ENCODE measurements at places on chromosomes 1 and 21.
A peak's percentile ranks its signal among the peaks of the same experiment; 100 is the strongest.

GRCh38 chr1:245433561-245433960, 278.8 kb downstream of the KIF26B start:
- DNase-seq, result no peak

- peak; percentile 54 for DNase-seq
Measured at GRCh38 chr1:240349695-240350094, 258.0 kb downstream of the FMN2 start.

DNA sequence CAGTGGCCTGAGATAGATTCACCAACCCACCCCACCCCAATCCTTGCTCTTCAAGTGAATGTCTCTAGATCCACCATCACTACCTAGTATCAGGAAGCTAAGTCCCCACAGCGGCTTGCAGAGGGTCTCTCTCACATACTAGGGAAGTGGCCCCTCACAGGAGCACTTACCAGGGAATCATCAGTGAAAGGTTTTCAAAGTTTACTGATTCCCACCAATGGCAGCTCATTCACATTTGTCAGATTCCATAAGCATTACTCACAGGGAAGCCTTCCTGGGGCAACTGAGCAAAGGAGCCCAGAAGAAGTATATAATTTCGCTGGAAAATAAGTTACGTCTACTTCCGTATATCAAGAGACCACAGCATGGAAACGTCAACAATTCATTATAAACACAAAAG, 120.8 kb downstream of the GREM2 start:
- peak; percentile 39 for DNase-seq

DNA sequence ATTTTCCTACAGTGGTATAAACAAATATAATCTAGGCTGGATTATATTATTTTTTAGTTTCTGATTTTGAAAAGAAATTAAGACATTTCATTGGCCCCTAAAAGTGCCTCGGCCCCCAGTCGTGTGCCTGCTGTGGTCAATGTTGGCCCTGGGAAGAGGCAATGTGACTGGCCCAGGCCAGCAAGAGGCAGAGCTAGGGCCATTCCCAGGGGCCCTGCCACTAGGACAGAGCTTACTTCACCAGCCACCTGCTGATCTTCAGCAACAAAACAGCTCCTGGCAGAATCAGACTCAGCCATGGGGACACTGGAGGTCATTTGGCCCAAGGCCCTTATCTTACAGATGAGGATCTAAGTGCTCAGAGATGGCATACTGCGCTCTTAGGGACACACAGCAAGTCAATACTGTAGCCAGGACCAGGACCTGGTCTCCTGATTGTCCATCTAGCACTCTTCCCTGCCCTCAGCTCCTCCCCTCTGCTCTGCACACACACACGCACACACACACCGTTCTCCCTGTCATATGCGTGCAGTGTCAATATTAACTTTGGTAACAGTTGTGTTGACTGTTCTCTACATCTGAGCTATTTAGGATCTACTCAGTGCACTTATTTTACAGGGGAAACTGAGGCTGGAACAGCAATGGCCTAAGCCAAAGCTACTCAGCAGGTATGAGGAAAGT, 16.6 kb upstream of the KLHDC7A start:
- no peak for DNase-seq

DNA sequence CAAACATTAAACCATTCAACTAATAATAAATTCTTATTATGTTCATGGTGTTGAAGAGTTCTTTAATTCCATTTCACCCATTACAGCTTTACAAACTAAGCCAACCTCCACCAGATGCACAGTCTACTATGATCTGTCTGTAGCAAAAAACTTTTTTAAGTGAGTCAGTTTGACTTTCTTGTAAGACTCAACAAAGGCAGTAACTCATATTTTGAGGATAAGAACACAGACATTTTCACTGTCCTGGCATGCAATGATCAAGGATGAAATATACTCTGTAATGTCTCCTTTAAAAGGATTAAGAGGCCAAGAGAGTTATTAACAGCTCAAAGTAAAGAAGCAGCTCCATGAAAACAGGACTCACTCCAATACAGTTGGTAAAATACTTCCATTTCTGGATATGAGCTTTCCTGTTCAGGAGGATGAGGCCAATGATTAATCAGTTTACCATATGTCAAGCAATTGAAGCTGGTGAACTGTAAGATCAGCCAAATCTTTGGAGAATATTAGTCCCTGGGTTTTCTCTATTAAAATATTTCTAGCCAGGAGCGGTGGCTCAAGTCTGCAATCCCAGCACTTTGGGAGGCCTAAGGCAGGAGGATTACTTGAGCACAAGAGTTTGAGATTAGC, 20.6 kb downstream of the XKR8 start:
- no peak for DNase-seq

DNA sequence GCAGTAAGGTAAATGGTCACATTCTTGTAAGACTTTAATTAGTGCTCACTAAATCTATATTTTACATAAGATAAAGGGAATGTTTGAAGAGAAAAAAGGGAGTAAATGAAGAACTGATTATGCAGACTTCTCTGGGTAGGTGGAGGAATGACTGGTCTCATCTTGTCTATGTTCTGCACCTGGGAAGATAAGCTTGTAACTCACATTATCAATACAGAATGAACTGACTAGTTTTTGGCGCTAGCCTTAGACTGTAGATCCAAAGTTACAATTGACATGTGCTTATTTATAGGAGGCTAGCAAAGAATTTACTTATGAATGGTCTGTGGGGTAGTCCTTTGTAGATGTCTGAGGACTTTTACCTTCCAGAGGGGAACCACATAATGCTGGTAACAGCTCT, 214.9 kb upstream of the RAB4A start:
- DNase-seq, result no peak

DNA sequence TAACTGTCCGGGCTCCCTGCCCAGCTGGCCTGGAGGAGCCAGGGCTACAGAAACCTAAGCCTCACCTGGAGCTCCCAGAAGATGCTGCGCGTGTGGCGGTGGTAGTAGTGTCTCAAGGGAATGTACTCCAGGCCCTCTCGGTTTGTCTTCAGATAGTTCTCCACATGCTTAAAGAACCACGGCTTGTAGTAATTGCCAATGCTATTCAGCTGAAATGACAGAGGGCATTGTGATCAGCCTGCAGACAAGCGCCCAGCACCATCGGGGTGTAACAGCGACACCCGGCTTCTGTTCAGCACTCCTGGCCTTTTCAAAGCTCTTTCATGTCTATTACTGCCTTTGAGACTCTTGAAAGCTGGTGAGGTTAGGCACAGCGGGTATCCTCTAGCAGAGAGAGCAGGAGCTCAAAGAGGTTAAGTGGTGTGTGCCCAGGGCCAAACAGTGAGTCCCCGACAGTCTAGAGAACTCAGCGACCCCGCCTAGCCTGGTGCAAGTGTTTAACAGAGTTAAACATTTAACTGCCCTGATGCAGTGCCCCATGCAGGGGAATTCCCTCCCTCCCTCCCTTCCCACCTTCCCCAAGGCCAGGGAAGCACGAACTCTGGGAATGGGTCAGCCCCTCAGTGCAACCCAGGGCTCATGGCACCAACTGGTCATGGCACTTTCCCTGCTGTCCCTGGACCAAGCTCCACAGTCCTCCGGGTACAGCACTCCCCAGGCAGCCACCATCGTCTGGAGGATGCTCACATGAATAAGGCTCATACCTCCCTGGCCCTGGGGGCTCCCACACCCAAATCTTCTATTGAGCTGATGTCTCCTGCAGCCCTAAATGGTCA, 21.5 kb downstream of the DHCR24 start:
- no peak for DNase-seq

DNA sequence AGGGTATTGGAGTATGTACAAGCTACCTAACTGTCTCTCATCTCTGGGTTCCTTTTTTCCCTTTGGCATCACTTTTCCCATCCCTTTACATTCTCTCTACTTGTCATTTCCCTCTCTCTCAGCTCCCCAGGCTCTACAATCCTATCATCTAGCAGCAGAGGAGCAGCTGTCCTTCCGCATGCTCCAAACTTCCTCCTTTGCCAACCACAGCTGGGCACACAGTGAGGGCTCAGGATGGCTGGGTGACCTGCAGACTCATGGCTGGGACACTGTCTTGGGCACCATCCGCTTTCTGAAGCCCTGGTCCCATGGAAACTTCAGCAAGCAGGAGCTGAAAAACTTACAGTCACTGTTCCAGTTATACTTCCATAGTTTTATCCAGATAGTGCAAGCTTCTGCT, 561 bp downstream of the CD1E start:
- no peak for DNase-seq

DNA sequence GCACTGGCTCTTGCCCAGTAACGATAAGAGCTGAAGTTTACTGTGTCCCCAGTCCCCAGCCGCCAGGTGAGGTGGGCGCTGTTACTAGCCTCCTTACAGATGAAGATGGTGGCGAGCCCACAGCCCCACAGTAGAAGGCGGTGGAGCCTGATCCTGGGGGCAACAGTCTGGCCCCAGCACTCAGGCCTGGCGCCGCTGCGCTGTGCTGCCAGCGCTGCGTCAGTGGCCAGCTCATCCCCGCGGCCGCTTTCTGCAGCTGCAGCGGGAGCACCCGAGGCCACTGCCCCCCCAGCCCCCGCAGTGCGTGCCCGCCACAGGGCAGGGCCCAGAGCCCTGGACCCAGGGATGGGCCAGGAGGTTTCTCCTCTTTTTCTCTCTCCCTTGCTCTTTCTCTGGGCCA, 13.3 kb downstream of the H6PD start:
- DNase-seq, result no peak

DNA sequence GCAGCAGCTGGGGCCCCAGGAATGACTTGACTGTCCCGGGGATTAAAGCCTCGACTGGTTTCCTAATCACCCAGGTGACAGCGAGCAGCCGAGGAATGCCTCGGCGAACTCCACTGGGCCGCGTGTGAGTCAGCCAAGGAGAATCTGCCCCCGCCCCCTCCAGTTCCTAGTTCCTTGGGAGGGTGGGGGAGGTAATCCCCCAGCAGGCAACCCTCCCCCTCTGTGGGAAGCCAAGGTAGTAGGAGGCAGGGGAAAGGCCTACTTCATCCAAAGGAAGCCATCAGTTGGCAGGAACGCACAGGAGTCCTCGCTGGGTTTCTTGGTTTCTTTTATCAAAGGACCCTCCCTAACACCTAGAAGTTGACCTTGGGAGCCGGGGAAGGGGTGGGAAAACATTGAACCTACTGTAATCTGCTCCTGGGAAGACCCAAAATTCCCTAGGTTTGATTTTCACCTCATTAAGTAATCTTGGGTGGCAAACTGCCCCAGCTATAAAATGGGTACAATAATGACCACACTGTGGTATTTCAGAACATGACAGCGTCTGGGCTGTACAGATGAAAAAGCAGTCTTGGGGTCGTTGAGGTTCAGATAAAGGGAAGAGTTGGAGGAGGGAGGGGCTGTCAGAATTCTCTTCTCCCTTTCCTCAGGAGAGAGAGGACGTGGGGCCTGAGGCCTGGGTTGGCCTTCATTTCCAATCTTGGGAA, 1.4 kb downstream of the TENT5B start:
- peak; percentile 87 for DNase-seq

- no peak for DNase-seq
Measured at GRCh38 chr1:201334325-201335173, 42.9 kb downstream of the TNNT2 start.

GRCh38 chr1:61482170-61482734, 242.7 kb downstream of the TM2D1 start:
- no peak for DNase-seq

GRCh38 chr1:220516014-220516721, 11.8 kb upstream of the MARK1 start:
- peak; percentile 22 for DNase-seq

DNA sequence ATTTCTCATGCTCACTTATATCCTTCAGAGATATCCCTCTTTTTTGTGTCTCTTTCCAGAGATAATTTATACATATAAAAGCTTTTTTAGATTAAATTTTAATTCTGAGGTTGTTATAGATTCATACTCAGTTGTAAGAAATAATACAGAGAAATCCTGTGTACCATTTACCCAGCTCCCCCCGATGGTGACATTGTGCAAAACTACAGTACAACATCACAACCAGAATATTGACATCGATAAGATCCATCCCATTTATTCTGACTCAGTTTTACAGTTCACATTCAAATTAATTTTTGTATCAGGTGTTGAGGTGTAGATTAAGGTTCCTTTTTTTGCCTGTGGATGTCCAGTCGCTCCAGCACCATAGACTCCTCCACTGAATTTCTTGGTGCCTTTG, 14.3 kb downstream of the DMRTB1 start:
- peak; percentile 32 for DNase-seq

DNA sequence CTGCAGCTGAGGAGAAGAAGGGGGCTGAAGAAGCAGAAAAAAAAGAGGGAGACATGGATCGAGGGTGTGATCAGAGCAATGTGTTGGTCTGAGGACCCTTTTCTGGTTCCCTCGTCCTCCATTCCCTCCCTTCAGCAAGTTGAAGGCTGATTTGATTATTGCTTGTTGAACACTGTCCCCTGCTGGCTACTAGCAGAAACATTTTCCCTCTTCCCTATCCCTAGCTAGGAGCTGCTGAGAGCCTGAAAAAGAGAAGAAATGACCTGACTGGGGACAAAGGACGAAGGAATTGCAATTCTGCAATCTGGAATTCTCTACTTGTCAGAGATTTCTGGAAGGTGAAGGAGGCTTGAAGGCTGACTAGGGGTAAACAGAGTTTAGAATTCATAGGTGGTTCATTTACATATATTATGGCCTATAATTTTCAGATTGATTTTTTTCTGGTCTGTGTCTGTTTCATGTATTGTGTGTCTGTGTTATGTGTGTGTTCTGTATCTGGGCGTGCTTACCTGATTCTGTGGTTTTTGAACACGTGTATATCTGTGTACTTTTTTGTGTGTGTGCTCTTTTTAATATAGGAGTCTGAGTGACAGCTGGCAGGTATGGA, 9.8 kb downstream of the NHLH1 start:
- peak; percentile 77 for DNase-seq

DNA sequence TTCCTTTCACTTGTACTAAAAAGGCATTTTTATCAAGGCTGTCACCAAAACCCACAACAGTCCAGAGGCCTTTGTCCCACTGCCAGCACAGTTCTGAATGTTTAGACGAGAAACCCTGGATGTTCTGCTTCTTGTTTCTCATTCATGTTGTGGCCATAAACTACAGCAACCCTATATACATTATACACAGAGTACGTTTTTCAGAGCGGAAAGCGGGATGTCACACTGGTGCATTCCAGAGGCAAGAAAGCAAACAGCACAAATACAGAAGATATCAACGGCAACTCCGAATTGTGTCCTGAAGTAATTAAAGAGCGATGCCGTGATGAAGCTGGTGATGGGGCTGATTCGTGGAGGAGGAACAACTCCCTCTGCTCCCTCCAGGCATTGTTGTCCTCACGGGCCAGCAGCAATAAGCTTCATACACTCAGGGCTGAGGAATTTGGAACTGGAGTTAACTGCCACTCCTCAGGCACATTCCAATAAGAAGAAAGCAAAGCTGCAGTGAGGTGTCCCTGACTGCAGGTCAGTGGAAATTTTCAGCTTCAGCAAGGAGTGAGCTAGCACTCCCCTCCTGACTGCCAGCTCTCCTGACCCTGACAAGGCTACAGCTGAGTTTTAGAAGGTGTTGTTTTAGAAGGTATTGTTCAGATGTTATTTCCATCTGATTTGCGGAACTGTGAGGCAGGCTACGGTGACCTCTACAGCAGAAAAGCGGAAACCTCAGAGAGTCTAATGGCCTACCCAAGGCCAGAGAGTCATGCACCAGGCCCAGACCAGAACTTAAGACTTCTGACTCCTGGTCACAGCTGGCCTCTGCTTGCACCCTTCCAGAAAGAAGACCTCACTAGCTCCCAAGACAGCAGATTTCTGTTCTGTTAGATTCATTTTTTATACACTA, 149.0 kb downstream of the TGFBR3 start:
- DNase-seq, result peak; percentile 93

- peak; percentile 54 for DNase-seq
Measured at GRCh38 chr1:52668711-52669110, 29.4 kb downstream of the COA7 start.

- DNase-seq, result peak; percentile 80
Measured at GRCh38 chr1:151166505-151166956, 587 bp downstream of the SCNM1 start.

- no peak for DNase-seq
Measured at GRCh38 chr1:169027607-169028320, 78.7 kb upstream of the ATP1B1 start.

GRCh38 chr1:110068646-110069403, 1.6 kb downstream of the ALX3 start:
- DNase-seq, result peak; percentile 34
